ENCODE measurements at places on chromosomes 12 and 14.
A peak's percentile ranks its signal among the peaks of the same experiment; 100 is the strongest.

DNA sequence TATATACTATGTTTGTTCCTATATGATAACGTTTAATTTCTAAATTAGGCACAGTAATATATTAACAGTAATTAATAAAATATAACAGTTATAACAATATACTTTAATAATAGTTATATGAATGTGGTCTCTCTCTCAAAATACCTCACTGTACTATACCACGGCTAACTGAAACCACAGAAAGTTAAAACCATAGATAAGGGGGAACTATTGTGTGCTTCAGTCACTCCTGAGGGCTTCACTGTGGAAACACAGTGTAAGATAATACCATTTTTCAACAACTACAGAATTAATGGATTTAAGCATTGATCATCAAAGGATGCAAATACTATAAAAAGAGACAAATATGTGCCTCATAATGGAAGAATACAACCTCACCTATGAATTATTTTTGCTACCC, 266.4 kb upstream of the RGS6 start:
- no peak for DNase-seq

DNA sequence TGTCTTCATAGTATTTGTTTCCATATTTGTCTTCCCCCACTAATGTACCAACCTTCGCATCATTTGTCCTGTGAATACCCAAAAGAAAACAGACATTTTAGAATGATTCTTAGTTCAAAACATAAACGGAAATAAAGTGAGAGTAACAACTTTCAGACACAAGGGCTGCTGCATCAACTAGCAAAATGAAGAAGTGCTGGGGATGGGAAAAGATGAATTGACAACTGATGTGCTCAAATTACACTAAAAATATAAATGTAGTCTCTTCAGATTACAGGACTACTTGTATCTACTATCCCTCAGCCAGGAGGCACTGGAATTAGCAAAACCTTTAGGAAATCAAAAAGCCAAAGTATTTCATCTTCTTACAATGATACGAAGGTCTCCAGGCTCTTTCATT, 743 bp downstream of the NDUFA12 start:
- no peak for DNase-seq

GRCh38 chr12:43337571-43338444, 214.2 kb downstream of the ADAMTS20 start:
- DNase-seq = no peak

DNA sequence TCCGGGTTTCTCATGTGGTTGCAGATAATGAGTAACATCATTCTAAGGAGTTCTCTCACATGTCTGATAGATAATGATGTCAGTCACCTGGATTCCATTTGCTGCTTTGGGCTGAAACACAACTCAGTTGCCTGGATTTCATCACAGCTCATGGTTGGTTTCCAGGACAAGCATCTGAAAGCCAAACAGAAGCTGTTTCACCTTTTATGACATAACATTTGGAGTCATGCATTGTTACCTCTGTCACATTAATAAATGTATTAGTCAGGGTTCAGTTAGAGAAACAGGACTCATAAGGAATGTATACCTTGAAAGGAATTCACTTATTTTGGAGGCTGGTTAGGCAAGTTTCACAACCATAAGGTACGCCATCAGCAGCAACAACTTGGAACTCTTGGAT, 251.9 kb upstream of the ATXN7L3B start:
- no peak for DNase-seq

DNA sequence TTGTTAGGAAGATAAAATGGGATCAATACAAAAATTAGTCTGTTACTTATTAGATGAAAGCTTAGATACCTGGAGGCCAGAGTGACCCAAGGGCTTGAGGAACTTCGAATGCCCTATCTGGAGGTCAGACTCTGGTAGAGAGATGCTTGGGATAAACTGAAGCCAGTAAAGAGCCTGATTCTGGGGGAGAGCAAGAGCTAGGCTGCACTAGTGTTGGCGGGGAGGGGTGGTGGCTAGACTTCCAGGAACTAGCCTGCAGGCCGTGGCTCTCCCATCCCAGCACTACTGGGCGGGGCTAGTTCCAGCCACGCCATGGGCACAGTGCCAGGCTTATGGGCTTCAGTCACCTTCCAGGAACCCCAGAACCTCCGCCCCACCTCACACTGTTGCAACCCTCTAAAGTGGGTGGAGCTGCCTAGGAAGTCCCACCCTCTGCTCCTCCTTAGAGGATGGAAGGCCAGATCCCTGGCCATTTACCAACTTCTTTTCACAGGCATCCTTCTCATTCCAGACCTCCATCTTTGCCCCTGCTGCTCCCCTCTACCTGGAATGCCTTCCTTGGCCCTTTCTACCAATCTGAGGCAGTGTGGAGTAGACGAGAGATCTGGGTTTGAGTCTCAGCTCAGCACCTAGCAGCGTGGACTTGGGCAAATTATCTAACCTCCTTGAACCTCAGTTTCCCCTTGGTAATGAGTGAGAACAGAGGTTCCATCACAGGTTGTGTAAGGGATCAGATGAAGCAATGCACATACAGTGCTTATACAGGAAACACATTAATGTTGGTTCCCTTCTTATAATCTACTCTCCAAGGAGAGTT, 6.3 kb upstream of the NFE2 start:
- DNase-seq = peak; percentile 73

DNA sequence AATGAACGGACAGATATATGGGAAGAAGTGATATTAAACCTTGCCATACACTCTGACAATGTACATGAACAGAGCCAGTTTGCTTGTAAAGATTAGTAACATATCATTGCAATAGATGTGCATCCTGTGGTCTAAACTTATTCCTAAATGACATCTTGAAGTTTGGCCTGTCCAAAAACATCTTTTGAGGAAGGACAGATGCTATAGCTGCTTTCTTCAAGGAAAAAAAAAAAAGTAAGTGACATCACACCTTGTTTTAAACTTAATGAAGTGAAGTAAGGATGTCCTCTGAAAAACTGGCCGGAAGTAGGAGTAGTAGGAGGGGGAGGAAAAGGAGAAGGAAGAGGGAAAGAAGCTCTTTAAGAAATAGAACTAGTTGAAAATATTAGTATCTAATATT, 132.8 kb downstream of the RAD51B start:
- DNase-seq = no peak

- DNase-seq = peak; percentile 68
These were observed 61.4 kb downstream of the MYF5 start for GRCh38 chr12:80778005-80778541.

GRCh38 chr14:88323523-88324199, 592 bp upstream of the KCNK10 start:
- DNase-seq = peak; percentile 68

Measured in NCI-H187 (cell line).